Upper lobe of left lung (tissue), 6 donors: ENCODE measurements at places on chromosomes 7 and 10. TPM values are rescaled to one million over a fixed set of nuclear protein-coding genes. Genes with fewer than 3 reads are reported as not detected.

The ZNF365 gene
- total RNA-seq = 1.4 TPM

The MMD2 gene
- not detected for total RNA-seq

The ZWINT gene
- total RNA-seq = 5.6 TPM

The STAG3 gene
- total RNA-seq = 1.5 TPM

The RADIL gene
- 39.8 TPM for total RNA-seq

The ERV3-1 gene
- total RNA-seq = 29.7 TPM

DNA sequence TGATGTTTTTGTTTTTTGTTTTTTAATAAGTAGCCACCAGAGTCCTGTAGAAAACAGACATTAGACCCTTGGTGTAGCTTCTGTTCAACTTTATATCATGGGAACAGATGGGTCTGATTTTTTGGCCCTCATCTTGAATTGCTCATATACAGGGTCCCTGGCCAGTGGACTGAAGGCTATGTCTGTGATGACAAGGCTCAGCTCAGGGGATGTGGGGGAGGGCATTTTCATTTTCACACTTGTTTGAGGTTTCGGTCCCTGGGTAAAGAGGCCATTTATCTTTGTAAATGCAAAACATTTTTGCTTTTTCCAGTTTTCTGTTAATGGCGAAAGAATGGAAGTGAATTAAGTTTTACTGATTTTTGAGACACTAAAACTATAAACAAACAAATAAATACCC is 257.6 kb upstream of the PHYHIPL start:
- no peaks in the 10 kb centered on the region for H3K27me3 ChIP-seq
- no peak overlapping the region for H3K27ac ChIP-seq
- DNase-seq = no peak
- no peaks in the 10 kb centered on the region for H3K36me3 ChIP-seq
- H3K4me3 ChIP-seq = no peak overlapping the region

DNA sequence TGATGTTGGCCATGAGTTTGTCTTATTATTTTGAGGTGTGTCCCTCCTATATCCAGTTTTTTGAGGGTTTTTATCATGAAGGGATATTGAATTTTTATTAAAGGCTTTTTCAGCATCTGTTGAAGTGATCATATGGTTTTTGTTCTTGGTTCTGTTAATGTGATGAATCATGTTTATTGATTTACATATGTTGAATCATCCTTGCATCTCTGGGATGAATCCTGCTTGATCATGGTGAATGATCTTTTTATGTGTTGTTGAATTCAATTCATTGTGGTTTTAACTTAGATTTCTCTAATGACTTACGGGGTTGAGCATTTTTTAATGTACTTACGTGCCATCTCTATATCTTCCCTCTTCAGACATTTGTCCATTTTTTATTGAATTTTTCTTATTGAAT is 22.9 kb downstream of the DLD start:
- no peak overlapping the region for H3K27ac ChIP-seq
- peaks cover 69% of the 10 kb centered on the region for H3K36me3 ChIP-seq
- no peak overlapping the region for H3K4me3 ChIP-seq
- no peak for DNase-seq
- H3K4me1 ChIP-seq = no peaks in the 10 kb centered on the region

DNA sequence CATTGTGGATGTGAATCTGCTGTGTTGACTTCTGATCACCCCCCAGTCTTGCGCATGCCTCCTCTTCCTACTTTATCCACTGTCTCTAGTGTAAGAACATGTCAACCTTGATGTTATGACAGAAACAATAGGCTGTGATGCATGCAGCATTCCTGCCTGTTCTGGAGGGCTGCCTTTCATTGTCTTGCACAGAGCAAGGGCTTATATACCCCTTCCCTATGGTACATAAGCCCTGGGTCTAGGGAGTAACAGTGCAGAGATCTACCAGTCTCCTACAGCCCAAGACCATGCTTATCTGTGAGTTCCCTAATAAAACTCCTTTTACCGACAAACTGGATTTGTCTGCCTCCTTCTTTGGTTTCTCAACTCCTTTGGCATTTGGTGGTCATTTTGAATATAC is 177.0 kb upstream of the STK17A start:
- H3K27ac ChIP-seq = no peak overlapping the region
- no peak overlapping the region for H3K4me3 ChIP-seq
- H3K36me3 ChIP-seq = no peaks in the 10 kb centered on the region
- DNase-seq = no peak
- no peaks in the 10 kb centered on the region for H3K4me1 ChIP-seq
- no peaks in the 10 kb centered on the region for H3K27me3 ChIP-seq

GRCh38 chr10:47165711-47166404 is 134.1 kb upstream of the GDF10 start:
- no peaks in the 10 kb centered on the region for H3K27me3 ChIP-seq
- peak overlapping the region; percentile 29 for H3K4me3 ChIP-seq
- no peaks in the 10 kb centered on the region for H3K36me3 ChIP-seq
- peak; percentile 86 for DNase-seq

DNA sequence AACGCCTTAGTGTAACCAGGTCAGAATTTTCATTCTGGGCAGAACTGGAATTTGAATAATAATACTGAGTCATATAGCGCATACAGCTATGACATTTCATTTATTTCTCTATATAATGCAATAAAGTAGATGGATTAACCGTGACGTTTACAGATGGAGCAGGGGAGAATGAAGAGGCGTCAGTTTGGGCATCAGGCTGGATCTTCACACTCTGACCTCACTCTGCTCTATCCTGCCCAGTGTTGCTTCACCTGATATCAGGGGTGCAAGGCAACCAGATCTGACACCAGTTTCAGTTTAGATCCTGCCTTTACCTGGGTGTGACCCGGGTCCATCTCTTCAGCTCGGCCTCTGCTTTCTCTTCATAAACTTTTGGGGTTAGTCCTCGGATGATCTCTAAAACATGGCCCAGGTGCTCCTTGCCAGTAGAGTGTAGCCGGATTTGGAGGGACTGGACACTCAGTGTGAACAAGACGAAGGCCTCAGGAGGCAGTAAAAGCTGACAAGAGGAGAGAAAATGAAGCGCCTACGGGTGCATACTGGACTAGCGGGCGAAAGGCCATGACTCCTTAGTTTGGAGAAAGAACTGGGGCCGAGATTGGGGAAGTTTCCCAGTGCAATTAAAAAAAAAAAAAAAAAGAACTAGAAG is 1.4 kb upstream of the ZYX start:
- H3K27me3 ChIP-seq = no peaks in the 10 kb centered on the region
- peak overlapping the region; percentile 99 for H3K4me3 ChIP-seq
- H3K27ac ChIP-seq = peak overlapping the region; percentile 98
- DNase-seq = no peak
- H3K4me1 ChIP-seq = peaks cover 57% of the 10 kb centered on the region

DNA sequence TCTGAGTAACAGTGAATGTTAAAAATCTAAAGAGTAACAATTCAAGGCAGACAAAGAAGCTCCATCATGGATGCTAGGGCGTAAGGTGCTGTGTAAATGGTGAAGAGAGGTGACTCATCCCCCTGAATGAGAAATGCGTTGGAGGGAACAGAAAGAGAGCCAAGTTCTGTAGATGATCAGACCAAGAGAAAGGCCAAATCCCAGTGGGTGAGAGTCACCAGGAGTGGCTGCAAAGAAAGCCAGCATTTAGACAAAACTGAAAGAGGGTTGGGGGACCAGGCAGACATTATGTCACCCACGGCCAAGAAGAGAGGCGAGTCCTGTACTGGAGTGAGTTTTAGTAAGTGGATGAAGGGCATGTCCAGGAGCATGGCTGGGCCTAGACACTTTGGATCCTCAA is 153.1 kb downstream of the TRIL start:
- H3K27me3 ChIP-seq = no peaks in the 10 kb centered on the region
- H3K4me1 ChIP-seq = no peaks in the 10 kb centered on the region
- peaks cover 7% of the 10 kb centered on the region for H3K36me3 ChIP-seq
- DNase-seq = no peak

GRCh38 chr7:114088470-114088940 is 169.7 kb upstream of the PPP1R3A start:
- no peaks in the 10 kb centered on the region for H3K27me3 ChIP-seq
- no peak for DNase-seq
- H3K27ac ChIP-seq = no peak overlapping the region
- no peaks in the 10 kb centered on the region for H3K36me3 ChIP-seq
- H3K4me3 ChIP-seq = no peak overlapping the region

DNA sequence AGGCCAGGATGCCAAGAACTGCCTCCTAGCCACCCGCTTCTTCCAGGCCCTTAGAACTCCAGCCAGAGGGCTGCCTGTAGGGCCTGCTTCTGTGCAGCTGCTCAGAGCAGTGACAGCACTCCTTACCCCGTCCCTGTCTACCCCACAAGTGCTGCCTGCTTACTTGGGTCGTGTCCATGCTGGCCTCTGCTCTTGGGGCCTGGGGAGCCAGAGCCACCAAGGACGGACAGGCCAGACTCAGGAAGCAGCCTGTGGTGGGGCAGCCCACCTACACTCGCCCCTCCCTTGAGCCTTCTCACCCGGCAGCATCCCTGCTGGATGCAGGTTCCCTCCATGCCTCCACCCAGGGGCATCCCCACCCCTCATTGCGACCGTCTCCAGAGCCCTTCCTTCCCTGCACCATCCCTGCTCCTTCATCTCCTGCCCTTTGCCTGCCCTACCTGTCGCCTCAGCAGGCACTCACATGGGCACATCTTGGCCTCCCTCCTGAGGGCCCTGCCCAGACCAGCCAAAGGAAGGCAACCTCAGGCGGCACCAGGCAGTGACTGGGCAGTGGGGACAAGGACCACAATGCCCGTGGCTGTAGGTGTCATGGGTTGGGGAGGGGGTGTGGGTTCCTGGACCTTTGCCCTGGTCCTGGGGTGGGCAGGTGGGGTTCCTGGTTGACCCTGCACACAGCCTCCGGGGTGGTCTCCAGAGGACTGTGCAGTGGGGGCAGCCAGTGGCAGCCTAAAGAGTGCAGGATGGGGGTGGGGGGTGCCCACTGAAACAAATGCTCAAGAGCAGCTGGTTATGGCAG is 78.0 kb upstream of the TNS3 start:
- H3K4me3 ChIP-seq = no peak overlapping the region
- no peak overlapping the region for H3K27ac ChIP-seq
- DNase-seq = no peak
- H3K36me3 ChIP-seq = no peaks in the 10 kb centered on the region

- peak overlapping the region; percentile 61 for H3K4me3 ChIP-seq
- H3K36me3 ChIP-seq = no peaks in the 10 kb centered on the region
- peak overlapping the region; percentile 84 for H3K27ac ChIP-seq
- peak; percentile 48 for DNase-seq
- peaks cover 100% of the 10 kb centered on the region for H3K4me1 ChIP-seq
Observed at GRCh38 chr10:79242620-79243152, 104.6 kb upstream of the PPIF start.

GRCh38 chr7:30412782-30413504 is 65.6 kb downstream of the NOD1 start:
- no peak overlapping the region for H3K27ac ChIP-seq
- no peaks in the 10 kb centered on the region for H3K27me3 ChIP-seq
- no peak overlapping the region for H3K4me3 ChIP-seq

GRCh38 chr10:51141010-51141409 is 66.7 kb downstream of the PRKG1 start:
- no peaks in the 10 kb centered on the region for H3K4me1 ChIP-seq
- DNase-seq = no peak
- no peak overlapping the region for H3K27ac ChIP-seq
- no peak overlapping the region for H3K4me3 ChIP-seq

DNA sequence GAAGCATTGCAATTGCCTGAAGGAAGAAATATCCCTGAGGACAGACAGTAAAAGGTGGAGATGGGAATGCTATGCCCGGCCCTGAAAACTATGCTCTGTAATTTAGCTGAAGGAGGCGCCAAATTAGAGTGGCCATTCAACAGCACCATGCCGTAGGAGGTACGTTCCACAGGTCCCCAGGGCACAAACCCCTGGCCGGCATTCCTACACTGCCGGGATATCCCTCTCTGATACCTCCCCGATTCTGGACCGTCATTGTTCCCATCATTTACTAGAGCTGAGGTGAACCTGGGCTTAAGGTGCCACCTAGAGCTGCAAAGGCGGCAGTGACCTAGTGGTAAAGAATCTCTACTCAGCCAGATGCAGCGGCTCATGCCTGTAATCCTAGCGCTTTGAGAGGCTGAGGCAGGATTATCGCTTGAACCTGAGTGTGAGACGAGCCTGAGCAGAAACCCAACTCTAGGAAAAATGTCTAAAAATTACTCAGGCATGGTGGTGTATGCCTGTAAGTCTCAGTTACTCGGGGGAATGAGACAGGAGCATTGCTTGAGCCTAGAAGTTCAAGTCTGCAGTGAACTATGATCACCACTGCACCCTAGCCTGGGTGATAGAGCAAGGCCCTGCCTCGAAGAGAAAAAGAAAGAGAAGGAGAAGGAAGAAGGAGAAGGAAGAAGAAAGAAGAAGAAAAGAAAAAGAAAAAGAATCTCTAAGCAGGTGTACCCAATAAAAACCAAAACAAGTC is 53.0 kb upstream of the TNKS2 start:
- H3K4me3 ChIP-seq = no peak overlapping the region
- no peaks in the 10 kb centered on the region for H3K36me3 ChIP-seq
- no peak overlapping the region for H3K27ac ChIP-seq
- no peaks in the 10 kb centered on the region for H3K4me1 ChIP-seq
- H3K27me3 ChIP-seq = no peaks in the 10 kb centered on the region

DNA sequence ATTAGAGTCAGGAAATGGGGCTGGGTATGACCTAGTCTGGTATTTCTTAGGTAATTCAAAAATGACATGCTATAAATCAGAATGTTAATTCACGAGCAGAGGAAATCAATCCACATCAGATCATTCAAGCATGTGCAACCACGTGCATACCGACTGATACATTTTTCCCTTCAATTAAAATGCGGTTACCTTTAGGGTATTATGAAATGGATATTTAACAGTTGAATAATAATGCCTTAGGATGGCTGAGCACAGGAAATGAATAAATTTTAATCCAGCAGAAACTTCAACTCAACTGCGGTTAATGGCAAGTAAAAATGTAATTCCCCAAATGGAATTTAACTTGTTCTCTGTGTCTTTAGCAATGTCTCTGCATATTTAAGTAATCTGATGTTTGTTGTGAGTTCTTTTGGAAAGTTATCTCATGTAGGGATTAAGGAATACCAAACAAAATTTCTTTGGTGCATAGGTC is 9.2 kb downstream of the CPA2 start:
- H3K4me1 ChIP-seq = peaks cover 5% of the 10 kb centered on the region
- DNase-seq = no peak
- no peaks in the 10 kb centered on the region for H3K36me3 ChIP-seq
- H3K27ac ChIP-seq = no peak overlapping the region
- no peaks in the 10 kb centered on the region for H3K27me3 ChIP-seq

GRCh38 chr7:42264702-42265101 is 27.7 kb upstream of the GLI3 start:
- no peaks in the 10 kb centered on the region for H3K4me1 ChIP-seq
- H3K36me3 ChIP-seq = no peaks in the 10 kb centered on the region

- no peaks in the 10 kb centered on the region for H3K27me3 ChIP-seq
- no peak for DNase-seq
- no peak overlapping the region for H3K27ac ChIP-seq
- H3K4me3 ChIP-seq = no peak overlapping the region
- peaks cover 12% of the 10 kb centered on the region for H3K4me1 ChIP-seq
Observed at GRCh38 chr7:101828301-101829020, 11.0 kb downstream of the CUX1 start.

DNA sequence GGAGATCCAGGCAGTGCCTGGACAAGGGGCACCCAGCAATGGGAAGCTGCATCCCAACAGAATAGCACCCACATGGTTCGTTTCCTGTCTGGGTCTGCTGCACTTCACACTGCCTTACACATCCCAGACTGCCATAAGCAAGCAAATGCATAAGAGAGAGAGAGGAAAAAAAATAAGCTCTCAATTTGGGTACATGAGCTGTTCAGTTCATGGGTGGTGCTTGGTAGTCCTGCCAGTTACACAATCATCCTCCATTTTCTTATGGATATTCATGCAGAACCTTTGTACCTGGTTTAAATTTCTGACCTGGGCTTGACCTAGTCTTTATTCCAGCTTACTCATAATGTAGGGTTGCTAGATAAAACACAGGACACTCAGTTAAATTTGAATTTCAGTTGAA is 733.6 kb downstream of the TNS3 start:
- no peak for DNase-seq
- H3K27me3 ChIP-seq = no peaks in the 10 kb centered on the region
- H3K36me3 ChIP-seq = no peaks in the 10 kb centered on the region
- H3K4me1 ChIP-seq = no peaks in the 10 kb centered on the region
